Activated gamma-delta T cell (primary cell): ENCODE measurements at places on chromosomes 2 and 18.

DNA sequence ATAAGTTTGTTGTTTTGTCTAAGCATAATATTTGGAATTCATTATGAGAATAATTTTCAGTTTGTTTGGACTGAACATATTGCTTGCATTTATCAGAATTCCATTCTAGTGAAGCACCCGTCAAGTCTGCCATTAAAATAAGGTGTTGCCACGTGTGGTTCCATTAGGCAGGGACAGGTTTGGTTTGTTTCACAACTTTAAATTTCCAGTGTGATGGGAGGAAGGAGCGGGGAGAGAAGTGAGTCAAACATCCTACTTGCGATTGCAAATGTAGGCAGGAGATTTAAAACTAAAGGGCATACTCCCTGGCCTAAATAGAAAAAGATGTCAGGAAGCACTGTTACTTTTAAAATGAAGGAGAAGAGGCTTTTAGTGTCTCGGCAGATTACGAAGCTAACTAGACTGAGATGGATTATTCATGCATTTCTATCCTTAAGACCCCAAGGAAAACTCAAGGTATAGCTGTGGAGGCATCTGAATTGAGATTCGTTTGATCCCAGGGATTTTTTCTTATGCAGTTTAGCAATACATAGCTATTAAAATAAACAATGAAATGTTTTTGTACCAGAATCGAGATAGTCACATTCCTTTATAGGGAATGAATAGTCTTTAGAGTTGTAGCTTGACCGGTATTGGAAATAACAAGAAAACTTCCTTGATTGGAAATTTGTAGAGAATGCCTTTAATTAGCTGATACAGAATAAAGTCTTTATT lies 19.8 kb downstream of the GRHL1 start:
- DNase-seq: no peak

GRCh38 chr2:71791061-71791450 lies 337.7 kb downstream of the DYSF start:
- no peak for DNase-seq

DNA sequence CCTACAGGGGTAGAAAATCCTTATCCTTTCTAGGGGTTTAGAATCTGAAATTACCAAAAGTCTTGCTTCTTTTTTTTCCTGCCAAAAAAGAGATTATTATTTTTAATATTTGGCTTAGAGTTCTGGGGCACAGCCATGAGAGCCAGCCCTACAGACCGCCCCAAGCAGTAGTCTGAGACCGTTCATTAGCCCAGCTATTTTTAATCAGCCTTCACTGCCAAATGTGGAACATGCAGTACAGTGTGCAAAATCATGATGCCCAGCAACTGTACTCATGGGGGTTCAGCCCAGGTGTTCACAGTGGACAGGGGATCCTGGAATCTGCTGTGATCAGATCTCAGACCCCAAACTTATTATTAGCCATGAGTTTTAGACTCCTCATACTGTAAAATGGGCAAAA lies 60.4 kb downstream of the GRB14 start:
- DNase-seq: no peak

DNA sequence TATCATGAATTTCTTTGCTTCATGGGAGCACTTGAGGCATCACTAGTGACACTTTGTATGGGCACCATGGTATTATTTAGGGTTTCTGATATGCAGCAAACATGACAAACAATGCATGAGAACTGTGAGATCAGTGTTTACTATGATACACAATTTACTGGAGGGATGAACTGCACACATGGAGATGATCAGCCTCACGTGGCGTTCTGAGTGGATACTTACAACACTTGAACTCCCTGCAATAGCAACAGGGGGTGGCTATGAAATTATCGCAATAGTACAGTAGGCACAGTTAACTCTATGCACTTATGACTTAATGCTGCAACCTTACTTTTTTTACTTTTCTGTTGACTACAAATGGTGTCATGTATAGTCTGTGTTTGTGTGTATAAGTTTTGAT lies 18.5 kb upstream of the UGT1A8 start:
- DNase-seq: no peak

DNA sequence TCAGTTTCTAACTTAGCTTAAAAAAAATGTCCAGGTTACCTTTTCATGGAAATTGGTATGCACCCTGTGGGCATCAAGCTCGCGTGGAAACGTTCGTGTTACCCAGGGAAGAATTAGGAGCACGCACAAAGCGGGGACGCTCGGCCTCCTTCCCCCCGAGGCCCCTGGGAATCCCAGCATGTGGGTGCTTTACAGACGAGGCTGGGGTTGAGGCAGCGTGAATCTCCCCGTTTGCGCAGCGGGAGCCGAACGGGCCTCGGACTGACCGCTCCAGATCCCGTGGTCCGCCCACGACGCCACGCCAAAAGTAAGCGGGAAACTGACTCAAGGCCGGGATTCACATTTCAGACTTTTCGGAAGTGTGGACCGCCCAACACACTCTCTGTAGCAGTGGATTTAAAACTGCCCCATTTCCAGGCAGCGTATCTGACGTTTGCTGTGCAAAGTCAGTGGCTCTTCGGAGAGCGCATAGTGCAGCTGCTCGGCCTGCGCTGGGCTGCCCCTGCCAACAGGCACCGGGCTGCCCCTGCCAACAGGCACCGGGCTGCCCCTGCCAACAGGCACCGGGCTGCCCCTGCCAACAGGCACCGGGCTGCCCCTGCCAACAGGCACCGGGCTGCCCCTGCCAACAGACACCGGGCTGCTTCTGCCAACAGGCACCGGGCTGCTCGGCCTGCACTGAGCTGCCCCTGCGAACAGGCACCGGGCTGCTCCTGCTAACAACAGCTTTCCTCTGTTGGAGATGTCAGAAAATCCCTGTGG lies 49.7 kb downstream of the SH3YL1 start:
- DNase-seq: no peak
